GM12878 (cell line): ENCODE measurements at places on chromosomes 6 and 20. TPM values are rescaled to one million over a fixed set of nuclear protein-coding genes. Genes with fewer than 3 reads are reported as not detected.

CYP39A1 gene
- polyA plus RNA-seq = not detected in 2 replicates

GJA10 gene
- polyA plus RNA-seq = not detected in 2 replicates

IMPG1 gene
- not detected in 2 replicates for polyA plus RNA-seq

MAP7 gene
- polyA plus RNA-seq = 0.09 TPM in 1 of 2 replicates, not detected in the other

SLC13A3 gene
- polyA plus RNA-seq = not detected in 2 replicates

GRIK2 gene
- polyA plus RNA-seq = not detected in 2 replicates

PTGIS gene
- 0.02 TPM in 1 of 2 replicates, not detected in the other for polyA plus RNA-seq

SYNGAP1 gene
- 0.48 and 0.73 TPM in 2 replicates for polyA plus RNA-seq

CFAP61 gene
- not detected in 2 replicates for polyA plus RNA-seq

VSX1 gene
- not detected in 2 replicates for polyA plus RNA-seq

HRH3 gene
- not detected in 2 replicates for polyA plus RNA-seq

OR2H2 gene
- not detected in 2 replicates for polyA plus RNA-seq

RNF8 gene
- 30.2 TPM in 2 replicates for polyA plus RNA-seq

SLC4A11 gene
- polyA plus RNA-seq = 1.1 and 1.9 TPM in 2 replicates

CLDN20 gene
- polyA plus RNA-seq = 0.13 TPM in 1 of 2 replicates, not detected in the other

TP53INP2 gene
- 1.4 and 2.8 TPM in 2 replicates for polyA plus RNA-seq

C20orf96 gene
- 7.0 and 7.9 TPM in 2 replicates for polyA plus RNA-seq

TLDC2 gene
- 0.10 and 0.15 TPM in 2 replicates for polyA plus RNA-seq

HTR1E gene
- not detected in 2 replicates for polyA plus RNA-seq

CTCFL gene
- polyA plus RNA-seq = 0.08 and 0.12 TPM in 2 replicates

EPB41L1 gene
- polyA plus RNA-seq = 0.27 and 0.76 TPM in 2 replicates

RAET1L gene
- polyA plus RNA-seq = not detected in 2 replicates

SYNDIG1 gene
- polyA plus RNA-seq = not detected in 2 replicates

RTEL1 gene
- 13.7 and 15.6 TPM in 2 replicates for polyA plus RNA-seq

LPIN3 gene
- polyA plus RNA-seq = 0.53 and 0.63 TPM in 2 replicates

MAFB gene
- 0.04 TPM in 1 of 2 replicates, not detected in the other for polyA plus RNA-seq

RPL10A gene
- polyA plus RNA-seq = 833 and 911 TPM in 2 replicates

BPIFB1 gene
- not detected in 2 replicates for polyA plus RNA-seq

BIRC7 gene
- polyA plus RNA-seq = not detected in 2 replicates

STXBP5 gene
- polyA plus RNA-seq = 0.85 and 1.4 TPM in 2 replicates

NHLRC1 gene
- polyA plus RNA-seq = 0.07 and 0.10 TPM in 2 replicates

FGD2 gene
- 19.7 and 25.3 TPM in 2 replicates for polyA plus RNA-seq

SLC16A10 gene
- polyA plus RNA-seq = 7.5 and 8.5 TPM in 2 replicates

BPIFA2 gene
- polyA plus RNA-seq = not detected in 2 replicates

POM121L2 gene
- polyA plus RNA-seq = not detected in 2 replicates

KIZ gene
- 7.2 and 7.7 TPM in 2 replicates for polyA plus RNA-seq

BMP6 gene
- 0.05 TPM in 1 of 2 replicates, not detected in the other for polyA plus RNA-seq

OLIG3 gene
- polyA plus RNA-seq = not detected in 2 replicates

SS18L1 gene
- 2.6 and 2.8 TPM in 2 replicates for polyA plus RNA-seq

BPIFB2 gene
- polyA plus RNA-seq = not detected in 2 replicates

DUSP15 gene
- 0.11 and 0.16 TPM in 2 replicates for polyA plus RNA-seq

SPATS1 gene
- polyA plus RNA-seq = not detected in 2 replicates

BNIP5 gene
- 0.04 TPM in 1 of 2 replicates, not detected in the other for polyA plus RNA-seq

MCCD1 gene
- polyA plus RNA-seq = not detected in 2 replicates

ZNF337 gene
- polyA plus RNA-seq = 2.9 and 4.1 TPM in 2 replicates

OVOL2 gene
- not detected in 2 replicates for polyA plus RNA-seq

IFNGR1 gene
- 95.2 and 101 TPM in 2 replicates for polyA plus RNA-seq

CLPSL1 gene
- not detected in 2 replicates for polyA plus RNA-seq

DLK2 gene
- 0.27 and 0.40 TPM in 2 replicates for polyA plus RNA-seq

IL17F gene
- polyA plus RNA-seq = not detected in 2 replicates

GLP1R gene
- not detected in 2 replicates for polyA plus RNA-seq

TBXT gene
- polyA plus RNA-seq = 0.18 TPM in 1 of 2 replicates, not detected in the other

RIPPLY2 gene
- polyA plus RNA-seq = 0.04 TPM in 1 of 2 replicates, not detected in the other

CD93 gene
- 0.06 and 0.30 TPM in 2 replicates for polyA plus RNA-seq

WFDC10B gene
- not detected in 2 replicates for polyA plus RNA-seq

KIF3B gene
- 7.5 and 9.9 TPM in 2 replicates for polyA plus RNA-seq
